ENCODE measurements at places on chromosomes 2 and 18.

- DNase-seq = no peak
Observed at GRCh38 chr2:7974936-7975335, 706.9 kb upstream of the ID2 start.

GRCh38 chr2:185012643-185013042 is 414.3 kb downstream of the ZNF804A start:
- DNase-seq = no peak

DNA sequence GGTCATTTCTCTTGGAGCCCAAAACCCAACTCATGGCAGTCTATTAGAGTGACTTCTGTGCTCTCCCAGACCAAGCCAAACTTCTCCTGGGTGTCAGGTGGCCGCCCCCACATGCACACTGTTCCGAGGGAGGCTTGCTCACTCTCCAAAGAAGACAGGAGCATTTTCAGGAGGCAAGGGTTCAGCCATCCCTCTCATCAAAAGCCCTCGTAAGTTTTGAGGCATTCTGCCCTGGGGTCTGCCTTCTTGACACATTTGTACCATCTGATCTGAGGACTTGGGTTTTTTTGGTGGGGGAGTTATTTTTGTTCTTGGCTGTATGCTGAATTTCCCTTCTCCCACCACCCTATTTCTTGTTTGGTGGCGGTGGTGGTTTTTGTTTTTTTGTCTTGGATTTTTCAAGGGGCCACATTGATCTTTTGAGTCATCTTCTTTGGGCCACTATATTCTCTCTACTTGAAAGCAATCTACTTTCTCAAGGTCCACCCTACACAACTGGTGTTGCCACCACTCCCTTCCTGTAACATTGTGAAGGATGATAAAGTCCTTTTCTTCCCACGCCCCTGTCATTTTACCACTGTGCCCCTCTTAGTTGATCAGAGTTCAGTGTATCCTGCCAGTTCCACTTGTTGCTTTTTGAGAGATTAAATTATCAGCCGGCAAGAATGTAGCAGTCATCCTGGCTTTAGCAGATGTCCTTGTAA is 255.8 kb downstream of the CYP26B1 start:
- DNase-seq = no peak

GRCh38 chr2:8581234-8581561 is 100.7 kb upstream of the ID2 start:
- DNase-seq = no peak

DNA sequence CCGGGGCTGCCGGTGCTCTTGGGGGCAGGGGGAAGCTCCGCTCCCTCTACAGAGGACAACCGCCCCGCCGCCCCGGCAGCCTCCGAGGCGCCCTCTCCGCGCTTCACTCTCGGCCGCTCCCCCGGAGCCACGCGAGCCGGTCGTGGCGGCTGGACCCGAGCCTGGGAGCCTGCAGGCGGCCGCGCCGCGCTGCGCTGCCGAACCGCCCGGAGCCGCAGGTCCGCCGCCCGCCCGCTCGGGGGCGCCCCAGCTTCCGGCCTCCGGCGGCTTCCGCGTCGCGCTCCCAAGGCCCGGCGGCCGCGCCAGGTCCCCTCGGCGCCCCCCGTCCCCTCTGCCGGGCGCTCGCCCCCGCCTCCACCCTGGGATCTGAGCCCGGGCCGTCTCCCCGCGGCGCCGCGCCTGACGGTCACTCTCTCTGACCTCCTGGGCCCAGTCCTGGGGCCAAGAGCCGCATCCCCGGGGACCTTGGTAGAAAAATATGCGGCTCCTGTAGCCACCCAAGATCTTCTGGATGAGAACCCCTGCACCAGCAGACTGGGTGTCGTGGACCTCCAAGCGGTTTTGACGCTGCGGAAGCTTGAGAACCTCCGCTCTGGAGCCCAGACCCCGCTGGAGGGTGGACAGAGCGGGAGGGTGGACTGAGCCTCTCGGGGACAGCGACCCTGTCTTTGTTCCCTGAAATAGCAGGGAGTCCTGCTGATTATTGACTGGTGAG is 44.3 kb downstream of the SERTAD2 start:
- no peak for DNase-seq

GRCh38 chr2:102367331-102367971 is 11.9 kb downstream of the IL18R1 start:
- DNase-seq = no peak

DNA sequence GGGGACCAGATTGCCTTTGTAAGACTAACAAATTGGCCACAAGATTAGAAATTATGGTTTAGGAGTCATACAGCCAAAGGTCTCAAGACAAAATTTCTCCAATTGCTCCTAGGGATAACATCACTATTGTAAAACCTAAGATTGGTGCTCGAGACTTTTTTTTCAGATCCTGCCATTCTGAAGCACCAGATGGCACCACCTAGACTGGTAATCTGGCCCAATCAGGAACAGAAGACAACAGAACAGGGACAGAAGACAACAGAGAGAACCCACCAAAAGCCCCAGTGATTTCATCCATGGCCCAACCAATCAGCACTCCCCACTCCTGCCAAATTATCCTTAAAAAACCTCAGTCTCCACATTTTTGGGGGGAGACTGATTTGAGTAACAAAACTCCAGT is 66.8 kb downstream of the LINC00305 start:
- no peak for DNase-seq

GRCh38 chr18:28175150-28175929 is 1.6 kb downstream of the CDH2 start:
- no peak for DNase-seq

GRCh38 chr18:36530676-36531405 is 233.3 kb downstream of the FHOD3 start:
- peak; percentile 42 for DNase-seq

DNA sequence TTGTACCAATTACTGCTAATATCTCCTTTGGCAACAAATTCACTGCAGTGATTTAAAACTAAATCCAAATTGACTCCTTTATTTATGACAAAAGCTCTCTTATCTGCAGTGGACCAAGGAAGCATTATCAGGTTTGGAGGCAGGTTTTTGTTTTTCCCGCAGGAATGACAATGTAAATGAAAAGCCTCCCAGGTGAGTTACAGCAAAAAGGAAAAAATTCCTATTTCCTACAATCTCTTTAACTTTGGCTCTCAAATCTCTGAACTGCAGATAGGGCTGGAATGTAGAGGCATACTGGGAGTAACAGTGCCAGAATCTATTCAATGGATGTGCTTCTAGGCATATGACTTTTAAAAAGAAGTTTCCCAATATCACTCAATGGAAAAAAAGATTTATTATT is 28.9 kb upstream of the LRP2 start:
- no peak for DNase-seq

DNA sequence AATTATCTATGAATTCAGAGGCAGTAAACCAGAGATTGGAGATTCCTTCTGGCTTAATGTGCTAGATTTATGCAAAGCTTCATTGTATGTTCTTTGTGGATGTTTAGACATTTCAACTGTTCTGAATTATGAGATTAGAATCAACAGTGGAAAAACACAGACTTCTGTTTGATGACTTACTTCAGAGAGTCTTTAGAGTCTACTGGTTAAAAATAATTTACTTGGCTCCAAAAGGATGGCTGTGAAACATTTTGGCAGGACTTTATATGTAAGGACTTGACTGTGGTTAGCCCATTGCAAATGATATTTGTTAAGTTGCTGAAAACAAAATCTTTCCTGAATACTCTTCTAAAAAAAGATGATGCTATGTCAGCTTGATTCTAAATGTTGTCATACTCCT is 25.5 kb upstream of the LRRC30 start:
- no peak for DNase-seq

- no peak for DNase-seq
Observed at GRCh38 chr2:26493566-26493965, 15.6 kb upstream of the OTOF start.

DNA sequence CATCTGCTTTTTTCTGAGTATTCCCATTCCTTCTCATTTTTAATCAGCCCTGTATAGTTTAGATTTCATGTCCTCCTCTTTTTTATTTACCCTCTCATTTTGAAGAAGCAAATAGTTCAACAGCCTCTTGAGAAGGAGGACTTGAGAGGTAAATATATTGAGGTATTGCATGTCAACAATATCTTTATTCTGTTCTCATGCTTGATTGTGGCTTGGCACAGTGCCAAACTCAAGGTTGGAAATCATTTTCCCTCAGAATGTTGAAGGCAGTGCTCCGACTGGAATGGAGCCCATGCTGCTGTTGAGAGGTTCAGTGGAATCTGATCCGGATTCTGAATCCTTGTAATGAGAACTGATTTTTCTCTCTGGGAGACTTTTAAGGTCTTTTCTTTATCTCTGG is 31.0 kb upstream of the GALNT3 start:
- no peak for DNase-seq

DNA sequence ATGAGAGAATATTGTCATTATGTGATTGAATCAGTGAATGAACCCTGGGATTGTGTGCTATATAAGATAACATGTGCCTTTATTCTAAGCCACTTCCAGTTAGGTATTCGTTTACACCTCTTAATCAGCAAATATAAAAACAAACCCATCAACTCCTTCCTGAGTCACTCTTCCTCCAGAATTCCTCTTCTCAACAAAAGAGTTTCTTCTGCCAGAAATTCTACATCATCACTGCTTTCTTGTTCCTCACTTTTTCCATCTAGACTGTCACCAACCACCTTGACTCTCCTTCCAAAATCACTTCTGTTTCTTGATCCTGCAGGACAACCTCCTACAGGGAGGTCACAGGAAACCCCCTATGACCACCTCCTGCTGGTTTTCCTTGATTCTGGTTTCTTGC is 261.4 kb downstream of the CYP26B1 start:
- DNase-seq = no peak

GRCh38 chr2:122266636-122267035 is 511.2 kb downstream of the TSN start:
- no peak for DNase-seq

- no peak for DNase-seq
Observed at GRCh38 chr18:76499637-76500340, 4.7 kb upstream of the ZNF516 start.

DNA sequence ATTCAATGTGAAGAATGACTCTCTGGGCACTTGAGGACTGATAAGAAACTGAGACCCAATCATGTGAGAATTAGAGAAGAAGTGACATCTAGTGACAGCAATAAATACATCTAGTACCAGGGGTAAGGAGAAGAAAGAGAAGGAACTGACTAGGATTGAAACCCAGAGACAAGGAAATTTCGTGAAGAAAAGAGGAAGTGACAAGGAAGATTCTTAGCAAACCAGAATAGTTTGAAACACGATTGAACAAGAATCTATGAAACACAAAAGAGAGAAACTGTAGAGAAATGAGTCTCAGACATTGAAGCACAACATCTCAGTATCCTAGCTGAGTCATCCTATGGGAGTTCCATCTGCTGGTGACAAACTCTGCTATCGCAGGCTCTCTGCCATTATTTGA is 571.9 kb upstream of the PKDCC start:
- no peak for DNase-seq

DNA sequence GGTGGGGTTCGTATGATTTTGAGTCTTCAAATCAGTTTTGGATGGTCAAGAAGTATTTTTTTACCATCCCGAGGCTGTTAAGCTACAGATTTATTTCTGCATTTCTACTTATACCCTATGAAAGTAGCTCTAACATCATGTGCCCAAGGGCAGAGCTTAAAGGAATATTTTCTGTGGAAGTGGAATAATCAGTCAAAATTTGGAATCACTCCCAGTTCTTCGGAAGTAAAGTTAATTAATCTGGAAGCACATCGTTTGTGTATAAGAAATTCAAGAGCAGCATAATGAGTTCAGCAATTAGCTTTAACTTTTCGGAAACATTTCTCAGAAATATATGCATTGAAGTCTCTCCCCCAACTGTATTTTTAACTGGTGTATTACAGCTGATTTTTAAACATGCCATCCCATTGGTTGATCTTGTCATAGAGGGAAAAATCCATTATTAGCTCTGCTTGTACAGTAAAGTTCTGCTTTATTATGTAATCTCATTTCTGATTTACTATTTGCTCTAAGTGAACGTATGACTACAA is 510.1 kb downstream of the DCC start:
- DNase-seq = no peak

DNA sequence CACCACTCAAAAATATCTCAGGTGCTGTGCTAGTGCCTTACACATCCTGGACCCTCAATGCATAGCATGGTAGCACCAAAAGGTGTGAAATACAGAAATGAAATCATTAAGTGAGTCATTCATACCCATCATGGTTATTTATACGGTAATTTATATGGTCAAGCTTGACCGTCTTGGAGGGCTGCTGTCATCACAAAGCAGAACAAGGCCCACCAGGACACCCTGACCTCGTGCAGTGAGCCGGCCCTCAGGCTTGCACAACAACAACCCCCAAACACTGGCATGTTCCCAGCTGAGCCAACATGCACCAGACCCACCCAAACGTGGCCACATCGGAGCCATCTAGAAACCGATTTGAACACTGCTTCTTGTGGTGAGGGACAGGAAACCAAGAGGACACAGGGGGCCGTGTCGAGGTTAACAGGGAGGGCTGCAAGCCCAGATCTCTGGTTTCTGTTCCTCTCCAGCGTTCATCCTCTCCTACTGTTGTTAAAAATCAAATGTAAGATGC is 378.5 kb upstream of the ID2 start:
- DNase-seq = no peak

DNA sequence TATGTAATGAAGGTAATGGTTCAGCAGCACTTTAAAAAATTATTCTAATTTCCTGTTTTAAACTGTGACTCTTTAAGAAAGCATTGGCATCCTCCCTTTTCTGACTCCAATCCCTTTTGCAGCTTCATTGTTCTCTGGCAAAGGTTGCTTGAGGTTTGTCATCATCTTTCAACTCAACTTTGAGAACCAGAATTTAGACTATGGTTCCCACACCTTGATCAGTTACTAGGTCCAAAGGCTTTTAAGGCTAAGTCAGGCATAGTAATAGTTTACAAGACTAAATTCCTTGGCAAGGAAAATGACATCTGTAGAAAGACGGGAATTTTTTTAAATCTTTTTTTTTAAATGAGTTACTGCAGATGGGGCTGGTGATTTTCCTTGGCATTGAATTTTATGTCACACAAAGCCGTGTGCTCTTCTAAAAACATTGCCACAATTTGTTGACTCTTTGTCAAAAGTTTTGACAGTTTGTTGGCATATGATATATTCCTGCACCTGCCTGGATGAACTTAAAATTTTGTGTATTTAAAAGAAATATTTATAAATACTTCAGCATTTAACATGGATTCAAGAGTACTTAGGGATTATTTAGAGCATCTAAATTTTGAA is 451.0 kb downstream of the MEIS1 start:
- DNase-seq = no peak

DNA sequence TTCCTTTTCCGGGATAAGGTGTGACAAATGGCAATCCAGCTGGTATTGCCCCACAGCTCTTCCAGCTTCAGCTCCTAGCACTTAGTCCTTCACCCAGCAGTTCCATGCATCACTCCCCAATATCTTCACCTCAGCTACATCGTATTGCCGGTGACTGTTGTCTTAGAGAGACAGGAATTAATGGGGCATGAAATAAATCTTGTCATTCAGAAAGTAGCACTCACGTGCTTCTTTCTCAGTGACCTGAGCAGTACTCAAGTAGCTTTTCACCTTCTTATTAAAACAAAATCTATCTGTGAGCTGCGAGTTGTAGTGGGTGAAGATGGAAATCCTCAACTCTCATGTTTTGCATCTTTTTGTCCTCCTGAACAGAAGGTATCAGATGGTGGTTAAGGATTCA is 72.8 kb downstream of the PTH2R start:
- no peak for DNase-seq

GRCh38 chr2:221602938-221603337 is 30.8 kb upstream of the EPHA4 start:
- no peak for DNase-seq

GRCh38 chr2:102005989-102006885 is 14.5 kb downstream of the IL1R2 start:
- DNase-seq = peak; percentile 7
